Activated CD8-positive, alpha-beta T cell treated with anti-CD3 and anti-CD28 coated beads for 36 hours (primary cell): ENCODE measurements at places on chromosomes 13 and 19. TPM values are rescaled to one million over a fixed set of nuclear protein-coding genes. Genes with fewer than 3 reads are reported as not detected.
A peak's percentile ranks its signal among the peaks of the same experiment; 100 is the strongest.

GRCh38 chr19:34655651-34656050 lies 21.3 kb downstream of the SCGB2B2 start:
- DNase-seq, result no peak

GRCh38 chr13:42047561-42048341 lies 697 bp upstream of the DGKH start:
- DNase-seq, result peak; percentile 66

DNA sequence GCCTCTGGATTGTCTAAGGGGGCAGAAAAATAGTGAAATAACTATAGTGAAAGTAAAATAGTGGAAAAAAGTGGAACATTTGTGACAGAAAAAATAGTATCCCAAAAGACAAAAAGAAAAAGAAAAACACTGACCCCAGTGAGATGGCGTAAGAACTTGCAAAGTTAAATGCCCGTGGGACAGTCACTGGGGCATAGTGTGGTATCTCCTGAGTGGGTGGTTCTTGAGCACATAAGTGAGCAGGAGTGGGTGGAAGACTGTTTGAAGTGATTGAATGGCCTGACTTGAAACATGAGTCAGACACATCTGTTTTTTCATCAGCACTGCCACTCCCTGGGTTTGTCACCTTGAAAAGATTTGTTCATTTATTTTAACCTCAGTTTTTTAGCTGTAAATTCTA lies 2.5 kb downstream of the ZNF430 start:
- DNase-seq, result peak; percentile 69

- no peak for DNase-seq
Observed at GRCh38 chr13:24682353-24682752, 2.1 kb downstream of the ATP12A start.

DNA sequence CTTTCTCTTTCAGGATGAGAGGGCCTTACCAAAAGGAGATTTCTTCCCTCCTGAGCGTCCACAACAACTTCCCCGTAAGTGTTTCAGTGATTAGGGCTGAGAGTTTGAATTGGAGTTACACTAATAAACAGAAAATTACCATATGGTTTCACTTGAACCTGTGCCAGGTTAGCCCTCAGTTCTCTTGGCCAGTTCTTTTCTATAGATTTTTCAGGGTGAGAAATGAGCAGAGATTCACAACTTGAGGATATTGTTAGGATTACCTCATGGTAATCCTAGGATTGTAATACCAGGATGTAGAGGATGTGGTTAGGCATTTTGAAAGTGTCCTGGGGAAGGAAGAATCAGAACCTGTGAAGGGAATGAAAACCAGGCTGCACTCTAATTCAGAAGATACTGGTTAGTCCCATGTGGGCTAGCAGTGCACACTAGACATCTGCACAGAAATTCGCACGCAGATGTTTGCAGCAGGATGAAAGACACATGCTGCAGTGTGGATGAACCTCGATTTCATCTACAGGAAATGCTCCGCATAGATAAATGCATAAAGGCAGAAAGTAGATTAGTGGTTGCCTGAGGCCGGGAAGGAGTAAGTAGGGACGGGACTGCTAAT lies 24.1 kb downstream of the HNRNPM start:
- DNase-seq, result no peak

- DNase-seq, result no peak
Observed at GRCh38 chr13:36135876-36136275, 4.7 kb upstream of the DCLK1 start.

DNA sequence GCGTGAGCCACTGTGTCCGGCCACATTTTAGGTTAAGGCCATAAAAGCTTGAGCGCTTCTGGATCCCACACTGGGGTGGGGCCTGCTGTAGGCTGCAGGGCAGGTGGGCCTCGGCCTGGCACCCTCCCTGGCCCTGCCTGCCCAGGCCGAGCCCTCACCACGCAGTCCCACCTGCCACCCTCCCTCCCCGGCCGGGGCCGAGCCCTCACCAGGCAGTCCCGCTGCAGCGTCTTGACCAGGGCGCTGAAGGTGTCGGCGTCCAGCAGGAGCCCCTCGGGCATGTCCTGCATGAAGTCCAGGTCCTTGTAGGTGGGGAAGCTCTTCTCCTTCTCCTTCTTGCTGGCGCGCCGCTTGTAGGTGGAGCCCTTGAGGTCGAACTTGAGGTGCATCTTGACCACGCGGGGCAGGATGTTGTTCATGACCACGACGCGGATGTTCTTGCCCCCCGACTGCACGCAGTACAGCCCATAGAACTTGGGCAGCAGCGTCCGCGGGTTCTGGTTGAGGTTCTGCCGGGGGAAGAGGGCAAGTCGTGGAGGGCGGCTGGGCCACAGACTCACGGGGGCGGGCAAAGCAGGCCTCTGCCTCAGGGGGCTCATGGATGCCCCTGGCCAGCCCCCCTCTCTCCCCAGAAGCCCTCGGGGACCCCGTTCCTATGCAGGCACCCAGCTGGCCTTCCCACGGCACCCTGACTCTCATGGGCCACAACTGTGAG lies 26.6 kb upstream of the CACTIN start:
- no peak for DNase-seq

DNA sequence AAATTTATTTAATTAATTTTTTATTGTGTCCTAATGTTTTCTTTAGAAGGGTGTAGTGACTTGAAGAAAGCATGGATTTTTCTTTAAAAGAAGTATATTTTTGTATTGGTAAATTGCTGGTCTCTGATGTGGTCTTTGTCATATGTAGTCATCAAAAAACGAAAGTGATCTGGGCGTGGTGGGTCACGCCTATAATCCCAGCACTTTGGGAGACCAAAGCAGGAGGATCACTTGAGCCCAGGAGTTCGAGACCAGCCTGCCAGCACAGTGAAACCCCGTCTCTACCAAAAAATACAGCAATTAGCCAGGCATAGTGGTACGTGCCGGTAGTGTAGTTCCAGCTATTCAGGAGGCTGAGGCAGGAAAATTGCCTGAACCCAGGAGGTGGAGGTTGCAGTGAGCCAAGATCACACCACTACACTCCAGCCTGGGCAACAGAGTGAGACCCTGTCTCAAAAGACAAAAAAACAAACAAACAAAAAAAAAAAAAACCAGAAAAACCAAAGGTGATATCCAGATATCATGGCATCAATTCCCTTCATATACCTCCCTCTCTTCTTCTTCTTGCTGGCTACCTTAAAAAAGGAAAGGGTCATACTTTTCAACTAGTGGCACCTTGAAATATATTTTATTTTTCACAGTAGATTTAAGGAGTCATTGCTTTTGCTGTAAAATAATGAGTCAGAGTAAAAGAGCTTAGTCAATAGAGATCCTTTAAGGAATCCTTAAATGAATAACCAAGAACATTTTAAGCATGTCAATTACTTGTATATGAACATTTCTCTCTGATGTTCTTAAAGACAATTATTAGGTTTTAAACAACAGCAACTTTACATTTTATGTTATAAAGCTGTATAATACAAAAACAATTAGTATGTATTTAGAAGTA lies 19.9 kb downstream of the KCTD4 start:
- no peak for DNase-seq

GRCh38 chr13:54687173-54687572 lies 1658.6 kb downstream of the OLFM4 start:
- DNase-seq, result no peak

- DNase-seq, result peak; percentile 62
Observed at GRCh38 chr19:51417107-51417809, at the start of gene SIGLEC10. Gene SIGLEC10, minus strand, starts transcription at chr19:51417642. Its CDS starts 61 bp downstream, at chr19:51417581.

- DNase-seq, result no peak
Observed at GRCh38 chr13:101065329-101065728, 351.0 kb downstream of the NALCN start.

- DNase-seq, result no peak
Observed at GRCh38 chr19:575527-576506, 3.4 kb downstream of the BSG start.

DNA sequence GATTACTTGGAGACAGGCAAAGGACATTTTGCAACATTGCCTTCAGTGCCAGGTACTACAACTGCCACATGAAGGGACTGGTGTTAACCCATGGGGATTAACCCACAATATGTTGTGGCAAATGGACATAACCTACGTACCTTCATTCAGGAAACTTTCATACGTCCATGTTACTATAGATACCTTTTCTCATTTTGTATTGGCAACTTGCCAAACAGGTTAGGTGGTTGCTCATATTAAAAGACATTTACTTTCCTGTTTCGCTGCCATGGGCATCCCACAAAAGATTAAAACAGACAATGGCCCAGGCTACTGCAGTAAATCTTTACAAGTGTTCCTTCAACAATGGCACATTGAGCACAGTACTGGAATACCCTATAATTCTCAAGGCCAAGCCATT lies 925.3 kb downstream of the SLITRK6 start:
- DNase-seq, result no peak

DNA sequence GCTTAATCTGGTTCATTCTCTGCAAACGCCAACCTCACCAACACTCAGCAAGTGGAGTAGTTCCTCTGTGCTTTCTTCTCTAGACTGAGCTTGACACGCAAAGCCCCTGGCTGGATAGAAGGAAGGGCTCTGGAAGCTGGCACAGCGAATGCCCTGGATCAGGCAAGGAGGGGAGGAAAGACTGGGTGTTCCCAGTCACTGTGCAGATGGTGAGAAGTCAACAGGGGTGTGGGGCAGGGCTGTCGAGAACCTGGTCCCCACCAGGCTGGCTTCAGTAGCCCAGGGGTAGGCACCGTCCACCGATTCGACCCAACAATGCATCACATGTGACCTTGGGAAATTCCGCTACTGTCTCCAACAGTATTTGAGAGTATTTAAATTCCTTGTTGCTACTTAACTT lies 65.5 kb downstream of the TSHZ3 start:
- DNase-seq, result no peak

DNA sequence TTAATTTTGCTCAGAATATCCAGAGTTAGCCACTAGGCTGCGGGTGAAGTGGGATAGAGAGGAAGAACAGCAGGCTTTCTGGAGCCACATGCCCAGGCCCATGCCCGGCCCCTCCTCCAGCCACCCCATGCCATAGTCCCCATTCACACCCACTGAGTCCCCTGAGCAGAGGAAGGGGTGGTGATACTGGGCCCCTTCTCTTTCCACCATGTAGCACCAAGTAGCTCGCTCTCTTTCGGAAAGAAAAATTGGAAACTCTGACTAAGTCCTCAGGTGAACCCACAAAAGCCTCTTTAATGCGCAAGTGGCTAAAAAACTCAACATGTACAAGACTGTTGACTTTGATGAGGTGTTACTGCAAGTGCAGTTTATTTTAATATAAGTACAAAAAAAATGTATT lies 76.7 kb upstream of the GPR183 start:
- DNase-seq, result peak; percentile 53

DNA sequence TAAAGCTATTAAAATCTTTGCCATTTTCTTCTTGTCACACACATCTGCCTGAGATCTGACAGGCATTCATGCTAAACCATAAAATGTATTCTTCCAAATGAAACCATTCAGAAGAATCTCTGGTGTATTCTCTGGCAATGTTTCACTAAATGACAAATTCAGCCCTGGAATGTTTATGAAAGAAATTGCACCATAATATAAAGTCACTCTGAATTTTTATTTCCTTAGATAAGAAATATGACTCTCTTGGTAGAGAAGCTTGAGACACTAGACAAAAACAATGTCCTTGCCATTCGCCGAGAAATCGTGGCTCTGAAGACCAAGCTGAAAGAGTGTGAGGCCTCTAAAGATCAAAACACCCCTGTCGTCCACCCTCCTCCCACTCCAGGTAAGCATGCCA lies 14.3 kb downstream of the OLFM4 start:
- no peak for DNase-seq

GRCh38 chr19:5452594-5453565 lies 2.3 kb upstream of the ZNRF4 start:
- DNase-seq, result peak; percentile 14

GRCh38 chr19:12794196-12794941 lies 3.1 kb downstream of the JUNB start:
- no peak for DNase-seq

ZNF549 gene
- total RNA-seq, result 3.5 TPM

ICAM4 gene
- 0.36 TPM for total RNA-seq

FCGBP gene
- total RNA-seq, result 4.8 TPM

FLT3 gene
- total RNA-seq, result not detected

CBY2 gene
- total RNA-seq, result not detected

ALKBH7 gene
- total RNA-seq, result 34.9 TPM
